ENCODE measurements at places on chromosomes 7 and 10.
A peak's percentile ranks its signal among the peaks of the same experiment; 100 is the strongest.

GRCh38 chr10:69879634-69880257 is 78.0 kb downstream of the COL13A1 start:
- no peak overlapping the region for H3K27ac ChIP-seq
- no peaks in the 10 kb centered on the region for H3K27me3 ChIP-seq
- peaks cover 7% of the 10 kb centered on the region for H3K36me3 ChIP-seq
- no peak for DNase-seq
- no peak overlapping the region for H3K4me3 ChIP-seq
- no peaks in the 10 kb centered on the region for H3K4me1 ChIP-seq

GRCh38 chr10:99777918-99778714 is 4.3 kb upstream of the ABCC2 start:
- peaks cover 50% of the 10 kb centered on the region for H3K4me1 ChIP-seq
- peak; percentile 65 for DNase-seq
- peak overlapping the region; percentile 30 for H3K4me3 ChIP-seq
- H3K36me3 ChIP-seq = no peaks in the 10 kb centered on the region
- peak overlapping the region; percentile 93 for H3K27ac ChIP-seq

GRCh38 chr10:4283846-4284610 is 499.0 kb upstream of the KLF6 start:
- H3K27me3 ChIP-seq = no peaks in the 10 kb centered on the region
- no peak overlapping the region for H3K4me3 ChIP-seq
- no peak for DNase-seq
- peak overlapping the region; percentile 75 for H3K27ac ChIP-seq

GRCh38 chr10:42929236-42929635 is 146.6 kb downstream of the BMS1 start:
- H3K27ac ChIP-seq = no peak overlapping the region
- no peak for DNase-seq
- H3K4me1 ChIP-seq = no peaks in the 10 kb centered on the region
- no peaks in the 10 kb centered on the region for H3K36me3 ChIP-seq

- H3K36me3 ChIP-seq = no peaks in the 10 kb centered on the region
- no peak overlapping the region for H3K27ac ChIP-seq
- no peaks in the 10 kb centered on the region for H3K27me3 ChIP-seq
- no peak overlapping the region for H3K4me3 ChIP-seq
- H3K4me1 ChIP-seq = peaks cover 15% of the 10 kb centered on the region
- DNase-seq = no peak
Measured at GRCh38 chr10:7484456-7485243, 73.8 kb upstream of the SFMBT2 start.

DNA sequence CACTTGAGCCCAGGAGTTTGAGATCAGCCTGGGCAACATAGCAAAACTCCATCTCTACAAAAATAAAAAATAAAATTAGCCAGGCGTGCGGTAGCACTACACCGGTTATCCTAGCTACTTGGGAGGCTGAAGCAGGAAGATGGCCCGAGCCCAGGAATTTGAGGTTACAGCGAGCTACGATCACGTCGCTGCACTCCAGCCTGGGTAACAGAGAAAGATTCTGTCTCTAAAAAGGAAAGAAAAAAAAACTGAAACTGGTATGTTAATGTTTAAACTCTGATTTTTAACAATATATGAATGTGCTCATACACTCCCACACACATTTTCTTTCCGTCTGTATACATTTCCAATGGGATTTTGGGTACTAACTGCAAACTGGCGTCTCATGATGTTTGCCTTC is 140.6 kb upstream of the KMT2E start:
- H3K4me3 ChIP-seq = no peak overlapping the region
- peaks cover 18% of the 10 kb centered on the region for H3K27me3 ChIP-seq
- H3K4me1 ChIP-seq = no peaks in the 10 kb centered on the region
- H3K36me3 ChIP-seq = no peaks in the 10 kb centered on the region
- no peak for DNase-seq

GRCh38 chr7:1845536-1846311 is 175.6 kb downstream of the ELFN1 start:
- DNase-seq = no peak
- no peaks in the 10 kb centered on the region for H3K36me3 ChIP-seq
- no peaks in the 10 kb centered on the region for H3K27me3 ChIP-seq
- no peak overlapping the region for H3K4me3 ChIP-seq
- no peak overlapping the region for H3K27ac ChIP-seq
- no peaks in the 10 kb centered on the region for H3K4me1 ChIP-seq

- no peaks in the 10 kb centered on the region for H3K4me1 ChIP-seq
- no peaks in the 10 kb centered on the region for H3K27me3 ChIP-seq
- no peak overlapping the region for H3K4me3 ChIP-seq
- no peak overlapping the region for H3K27ac ChIP-seq
Measured at GRCh38 chr10:94963901-94964300, 25.4 kb downstream of the CYP2C9 start.

- H3K27ac ChIP-seq = no peak overlapping the region
- peaks cover 23% of the 10 kb centered on the region for H3K36me3 ChIP-seq
- peaks cover 13% of the 10 kb centered on the region for H3K4me1 ChIP-seq
- DNase-seq = no peak
- H3K27me3 ChIP-seq = no peaks in the 10 kb centered on the region
Measured at GRCh38 chr7:100582041-100582579, 3.8 kb downstream of the LRCH4 start.

- H3K36me3 ChIP-seq = peaks cover 13% of the 10 kb centered on the region
- H3K4me3 ChIP-seq = peak overlapping the region; percentile 40
- no peak overlapping the region for H3K27ac ChIP-seq
- DNase-seq = peak; percentile 25
- H3K4me1 ChIP-seq = peaks cover 16% of the 10 kb centered on the region
Measured at GRCh38 chr10:133275684-133276092, 980 bp downstream of the ADAM8 start.

GRCh38 chr10:104303594-104304355 is 34.5 kb downstream of the ITPRIP start:
- H3K36me3 ChIP-seq = peaks cover 43% of the 10 kb centered on the region
- H3K4me3 ChIP-seq = no peak overlapping the region
- no peak overlapping the region for H3K27ac ChIP-seq
- no peaks in the 10 kb centered on the region for H3K27me3 ChIP-seq

DNA sequence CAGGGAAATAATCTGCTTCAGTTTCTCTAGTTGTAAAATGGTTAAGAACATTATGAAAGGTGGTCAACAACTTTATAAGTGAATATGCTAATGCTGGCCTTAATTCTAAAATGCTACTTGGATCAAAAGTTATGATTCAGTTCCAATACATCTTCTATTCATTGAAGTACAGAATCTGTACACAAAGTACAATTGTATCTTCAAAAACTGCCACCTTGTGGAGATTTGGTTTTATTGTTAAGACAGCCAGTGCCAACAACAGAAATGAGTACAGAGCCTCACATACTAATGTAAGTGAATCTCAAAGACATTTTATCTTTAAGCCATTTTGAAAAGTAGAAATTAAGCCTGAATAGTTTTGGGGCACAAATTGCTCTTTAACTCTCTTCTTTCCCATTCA is 194.0 kb downstream of the CFTR start:
- no peaks in the 10 kb centered on the region for H3K4me1 ChIP-seq
- peaks cover 39% of the 10 kb centered on the region for H3K27me3 ChIP-seq
- no peak overlapping the region for H3K4me3 ChIP-seq
- no peaks in the 10 kb centered on the region for H3K36me3 ChIP-seq

- H3K4me3 ChIP-seq = no peak overlapping the region
- no peaks in the 10 kb centered on the region for H3K27me3 ChIP-seq
- H3K27ac ChIP-seq = peak overlapping the region; percentile 82
Measured at GRCh38 chr7:28151965-28152364, 28.6 kb downstream of the JAZF1 start.

GRCh38 chr7:141664450-141664849 is 37.5 kb downstream of the DENND11 start:
- DNase-seq = no peak
- H3K27ac ChIP-seq = no peak overlapping the region
- no peaks in the 10 kb centered on the region for H3K27me3 ChIP-seq
- H3K36me3 ChIP-seq = peaks cover 21% of the 10 kb centered on the region

DNA sequence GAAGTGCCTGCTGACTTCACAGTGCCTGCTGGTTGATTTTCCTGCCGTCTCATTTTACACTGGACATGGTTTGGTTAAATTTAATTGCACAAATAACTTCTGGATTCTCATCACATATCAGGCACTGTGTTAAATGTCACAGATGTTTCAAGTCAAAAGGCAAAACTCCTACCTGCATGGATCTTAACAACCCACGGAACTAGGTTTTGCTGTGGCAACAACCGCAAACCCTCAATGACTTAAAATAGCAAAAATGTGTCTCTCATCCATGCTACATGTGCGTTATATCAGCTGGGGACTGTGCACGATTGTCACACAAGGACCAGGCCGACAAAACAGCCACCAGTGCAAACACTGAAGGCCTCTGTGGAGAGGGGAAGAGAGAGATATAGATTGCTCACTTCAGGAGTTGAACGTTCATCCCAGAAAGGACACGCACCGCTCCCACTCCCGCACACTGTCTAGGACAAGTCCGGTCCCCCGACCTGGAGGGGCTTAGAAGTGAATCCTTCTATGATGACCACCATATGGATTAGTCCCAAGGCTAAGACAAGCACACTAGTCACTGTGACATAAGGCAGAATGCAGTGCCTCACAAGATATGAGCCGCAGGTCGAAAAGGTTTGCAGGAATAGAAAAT is 233.3 kb downstream of the SKAP2 start:
- no peak overlapping the region for H3K4me3 ChIP-seq
- peaks cover 6% of the 10 kb centered on the region for H3K4me1 ChIP-seq
- H3K27me3 ChIP-seq = no peaks in the 10 kb centered on the region
- peaks cover 6% of the 10 kb centered on the region for H3K36me3 ChIP-seq
- H3K27ac ChIP-seq = no peak overlapping the region

DNA sequence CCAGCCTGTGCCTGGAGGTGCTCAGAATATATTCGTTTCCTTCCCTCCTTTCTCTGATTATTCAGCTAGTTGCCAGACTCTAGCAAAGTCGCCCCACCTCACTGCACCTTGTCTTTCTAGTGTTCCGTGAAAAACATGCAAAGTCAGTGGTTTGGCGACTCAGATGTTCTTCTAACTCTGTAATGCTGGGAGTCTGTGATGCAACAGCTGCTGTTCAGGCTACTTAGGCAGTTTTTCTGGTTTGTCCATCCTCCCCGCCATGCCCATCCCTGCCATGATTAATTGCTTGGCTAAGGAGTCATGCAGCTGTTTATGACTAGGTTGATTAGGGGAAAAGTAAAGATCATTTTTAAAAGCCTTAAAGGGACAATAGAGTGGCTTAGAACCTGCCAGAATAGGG is 99.4 kb downstream of the MTPN start:
- H3K36me3 ChIP-seq = no peaks in the 10 kb centered on the region
- no peaks in the 10 kb centered on the region for H3K27me3 ChIP-seq
- no peak overlapping the region for H3K4me3 ChIP-seq

DNA sequence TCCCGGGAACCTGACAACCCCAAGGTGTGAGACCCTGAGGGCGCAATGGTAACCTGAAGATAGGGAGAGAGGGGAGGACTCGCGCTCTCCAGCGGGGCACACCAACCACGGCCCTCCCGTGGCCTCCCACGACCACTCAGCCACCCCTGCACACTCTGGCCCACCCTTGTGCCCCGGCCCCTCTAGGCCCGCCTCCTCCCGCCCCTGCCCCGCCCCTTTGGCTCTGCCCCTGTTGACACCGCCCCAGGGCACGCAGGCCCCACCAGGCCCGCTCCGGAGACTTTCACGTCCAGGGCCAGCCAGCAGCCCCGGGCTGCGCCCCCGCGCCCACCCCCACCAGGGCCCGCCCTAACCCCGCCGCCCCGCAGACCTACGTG is 10.9 kb downstream of the ATG9B start:
- peaks cover 21% of the 10 kb centered on the region for H3K4me1 ChIP-seq
- no peak overlapping the region for H3K27ac ChIP-seq
- DNase-seq = no peak

GRCh38 chr10:23051278-23051677 is 44.1 kb upstream of the MSRB2 start:
- H3K36me3 ChIP-seq = no peaks in the 10 kb centered on the region
- no peak overlapping the region for H3K4me3 ChIP-seq
- H3K27ac ChIP-seq = no peak overlapping the region
- peaks cover 17% of the 10 kb centered on the region for H3K4me1 ChIP-seq
- no peaks in the 10 kb centered on the region for H3K27me3 ChIP-seq
- DNase-seq = no peak

GRCh38 chr7:73903321-73904218 is 42.6 kb downstream of the TMEM270 start:
- peaks cover 6% of the 10 kb centered on the region for H3K36me3 ChIP-seq
- H3K4me1 ChIP-seq = peaks cover 7% of the 10 kb centered on the region
- peaks cover 6% of the 10 kb centered on the region for H3K27me3 ChIP-seq
- H3K27ac ChIP-seq = no peak overlapping the region
- no peak for DNase-seq
- H3K4me3 ChIP-seq = no peak overlapping the region

GRCh38 chr7:105794741-105795729 is 81.4 kb downstream of the ATXN7L1 start:
- no peaks in the 10 kb centered on the region for H3K27me3 ChIP-seq
- H3K4me1 ChIP-seq = peaks cover 12% of the 10 kb centered on the region
- peaks cover 8% of the 10 kb centered on the region for H3K36me3 ChIP-seq

- no peaks in the 10 kb centered on the region for H3K27me3 ChIP-seq
- no peak overlapping the region for H3K4me3 ChIP-seq
- DNase-seq = peak; percentile 58
- H3K4me1 ChIP-seq = no peaks in the 10 kb centered on the region
Measured at GRCh38 chr7:47283497-47284131, 298.3 kb downstream of the TNS3 start.

- H3K27me3 ChIP-seq = no peaks in the 10 kb centered on the region
- H3K36me3 ChIP-seq = no peaks in the 10 kb centered on the region
- DNase-seq = no peak
- H3K4me3 ChIP-seq = no peak overlapping the region
Measured at GRCh38 chr10:653991-654646, 35.3 kb downstream of the DIP2C start.

- H3K4me3 ChIP-seq = no peak overlapping the region
- H3K27ac ChIP-seq = peak overlapping the region; percentile 20
- H3K36me3 ChIP-seq = no peaks in the 10 kb centered on the region
- no peaks in the 10 kb centered on the region for H3K27me3 ChIP-seq
- peaks cover 17% of the 10 kb centered on the region for H3K4me1 ChIP-seq
Measured at GRCh38 chr7:145169908-145170307, 334.1 kb upstream of the TPK1 start.

DNA sequence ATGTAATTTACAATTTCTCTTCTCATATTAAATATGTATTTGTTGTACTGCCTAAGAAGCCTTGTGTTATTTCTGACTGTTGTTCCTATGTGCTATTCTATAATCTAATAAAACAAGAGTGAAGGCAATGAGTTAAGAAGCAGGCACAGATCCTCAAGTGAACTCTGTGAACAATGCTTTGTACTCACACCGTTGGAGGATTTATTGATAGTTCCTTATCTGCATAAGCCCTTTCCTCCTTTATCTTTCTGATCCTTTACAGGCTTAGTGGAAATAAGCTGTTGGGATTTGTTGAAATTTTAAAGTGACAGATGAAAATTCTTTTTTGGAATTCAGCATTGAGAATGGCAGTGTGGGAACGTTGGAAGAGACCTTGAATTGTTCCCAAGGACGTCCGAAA is 329.6 kb upstream of the NPVF start:
- H3K36me3 ChIP-seq = no peaks in the 10 kb centered on the region
- H3K4me3 ChIP-seq = no peak overlapping the region
- H3K27ac ChIP-seq = no peak overlapping the region
- no peak for DNase-seq

- H3K27ac ChIP-seq = peak overlapping the region; percentile 80
- peak overlapping the region; percentile 2 for H3K4me3 ChIP-seq
- H3K27me3 ChIP-seq = no peaks in the 10 kb centered on the region
- peak; percentile 56 for DNase-seq
- peaks cover 30% of the 10 kb centered on the region for H3K36me3 ChIP-seq
- H3K4me1 ChIP-seq = peaks cover 38% of the 10 kb centered on the region
Measured at GRCh38 chr7:135670179-135670578, 7.9 kb downstream of the STMP1 start.

GRCh38 chr7:157693071-157693520 is 356.3 kb downstream of the DNAJB6 start:
- H3K4me1 ChIP-seq = no peaks in the 10 kb centered on the region
- DNase-seq = no peak
- no peaks in the 10 kb centered on the region for H3K27me3 ChIP-seq
- no peaks in the 10 kb centered on the region for H3K36me3 ChIP-seq
- H3K27ac ChIP-seq = no peak overlapping the region

Measured in MCF 10A (cell line).